Breast epithelium (tissue), 4 donors: ENCODE measurements at places on chromosomes 5 and 9. TPM values are rescaled to one million over a fixed set of nuclear protein-coding genes. Genes with fewer than 3 reads are reported as not detected.

Gene IFNA2
- not detected for total RNA-seq

Gene SHC3
- total RNA-seq = 1.0 TPM

Gene CRHBP
- 5.1 TPM for total RNA-seq

Gene SLC35A4
- total RNA-seq = 27.0 TPM

Gene ISL1
- total RNA-seq = not detected

Gene TAS2R1
- total RNA-seq = not detected

Gene NR4A3
- total RNA-seq = 4.9 TPM

Gene CCDC183
- 5.7 TPM for total RNA-seq

DNA sequence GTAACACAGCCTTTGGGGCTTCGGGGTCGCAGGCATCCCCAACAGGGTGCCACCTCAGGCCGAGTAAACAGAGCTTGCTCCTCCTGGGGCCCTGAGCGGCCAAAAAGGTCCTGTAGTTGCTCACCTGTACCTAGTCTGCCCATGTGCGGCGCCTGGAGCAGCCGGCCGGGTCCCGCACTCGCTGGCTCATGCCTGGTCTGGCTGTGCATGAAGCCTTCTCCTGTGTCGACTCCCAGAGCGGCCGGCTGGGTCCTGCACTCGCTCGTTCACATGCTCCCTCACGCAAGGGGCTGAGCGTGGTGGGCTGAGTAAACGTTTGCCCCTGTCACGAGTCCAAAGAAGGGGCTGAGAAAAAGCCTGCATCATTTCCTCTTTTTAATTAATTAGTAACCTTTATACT lies 162.4 kb upstream of the TUT7 start:
- H3K36me3 ChIP-seq = no peaks in the 10 kb centered on the region
- no peaks in the 10 kb centered on the region for H3K4me1 ChIP-seq
- no peak overlapping the region for H3K27ac ChIP-seq
- no peak for DNase-seq
- no peak overlapping the region for H3K4me3 ChIP-seq
- H3K27me3 ChIP-seq = no peaks in the 10 kb centered on the region

DNA sequence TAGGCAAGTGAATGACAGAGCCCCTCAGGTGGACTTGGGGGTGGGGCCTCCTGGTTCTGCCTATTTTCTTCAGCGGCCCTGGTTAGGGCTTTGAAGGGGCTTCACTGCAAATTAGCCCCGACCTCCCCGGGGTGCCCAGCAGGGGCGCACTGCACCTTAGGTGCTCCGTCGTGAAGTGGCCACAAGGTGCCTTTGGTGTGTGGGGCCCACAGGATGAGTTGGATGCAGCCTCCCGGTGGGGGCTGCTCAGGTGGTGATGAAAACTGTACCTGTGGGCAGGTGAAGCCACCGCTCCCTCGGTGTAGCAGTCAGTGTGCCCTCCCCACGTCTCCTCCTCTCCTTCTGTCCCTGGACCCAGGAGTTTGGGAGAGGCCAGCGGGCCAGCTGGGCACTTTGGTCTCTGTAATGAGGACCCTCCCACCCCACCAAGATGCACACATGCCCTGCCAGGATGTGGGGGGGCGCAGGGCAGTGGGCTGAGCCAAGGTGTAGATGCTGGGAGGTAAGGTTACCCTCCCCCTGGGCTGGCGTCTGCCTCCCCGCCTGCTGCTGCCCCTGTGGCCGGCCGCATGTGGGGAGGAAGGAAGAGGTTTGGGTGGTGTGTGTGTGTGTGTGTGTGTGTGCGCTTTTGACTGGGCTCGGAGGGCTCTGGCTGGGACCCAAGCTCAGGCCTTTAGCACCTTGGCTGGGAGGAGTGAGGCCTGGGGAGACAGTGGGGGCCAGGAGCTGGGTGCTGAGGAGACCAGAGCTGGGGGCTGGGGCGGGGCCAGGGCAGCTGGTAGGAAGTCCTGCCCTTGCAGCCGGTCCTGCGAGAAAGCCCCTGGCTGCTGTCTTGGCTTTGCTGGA lies 55.6 kb downstream of the RXRA start:
- no peak for DNase-seq
- no peak overlapping the region for H3K4me3 ChIP-seq
- no peaks in the 10 kb centered on the region for H3K27me3 ChIP-seq
- H3K4me1 ChIP-seq = peaks cover 44% of the 10 kb centered on the region

GRCh38 chr9:113997610-113998009 lies 80.5 kb downstream of the AMBP start:
- no peaks in the 10 kb centered on the region for H3K27me3 ChIP-seq
- H3K4me1 ChIP-seq = peaks cover 15% of the 10 kb centered on the region
- peak; percentile 35 for DNase-seq

- no peaks in the 10 kb centered on the region for H3K36me3 ChIP-seq
- H3K4me1 ChIP-seq = no peaks in the 10 kb centered on the region
- H3K27me3 ChIP-seq = no peaks in the 10 kb centered on the region
These were observed 672.1 kb upstream of the RIOK2 start for GRCh38 chr5:97854871-97855762.

GRCh38 chr9:133880136-133880535 lies 112.0 kb downstream of the VAV2 start:
- no peak overlapping the region for H3K27ac ChIP-seq
- no peaks in the 10 kb centered on the region for H3K27me3 ChIP-seq
- DNase-seq = no peak
- H3K4me1 ChIP-seq = no peaks in the 10 kb centered on the region

DNA sequence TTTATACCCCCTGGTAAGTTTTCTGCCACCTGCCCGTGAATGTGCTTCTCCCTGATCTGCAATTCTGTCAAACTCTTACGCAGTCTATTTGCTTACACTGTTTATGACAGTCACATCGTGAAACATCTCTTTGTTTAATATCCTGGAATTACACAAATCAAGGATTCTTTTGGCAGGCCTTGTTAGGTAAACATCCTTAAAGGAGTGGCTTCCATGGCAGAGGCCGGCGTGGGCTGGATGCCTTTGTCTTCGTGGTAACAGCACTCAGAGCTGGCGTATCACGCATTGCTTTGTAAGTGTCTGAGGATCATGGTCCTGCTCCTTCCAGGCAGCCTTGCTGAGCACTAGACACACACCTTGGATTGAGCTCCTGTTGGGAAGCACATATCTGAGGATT lies 145.7 kb downstream of the IRX1 start:
- H3K36me3 ChIP-seq = no peaks in the 10 kb centered on the region
- no peaks in the 10 kb centered on the region for H3K4me1 ChIP-seq
- H3K27me3 ChIP-seq = peaks cover 4% of the 10 kb centered on the region
- no peak overlapping the region for H3K4me3 ChIP-seq
- peak overlapping the region; percentile 87 for H3K27ac ChIP-seq
